Astrocyte of the spinal cord (primary cell): ENCODE measurements at places on chromosomes 2 and 18.

DNA sequence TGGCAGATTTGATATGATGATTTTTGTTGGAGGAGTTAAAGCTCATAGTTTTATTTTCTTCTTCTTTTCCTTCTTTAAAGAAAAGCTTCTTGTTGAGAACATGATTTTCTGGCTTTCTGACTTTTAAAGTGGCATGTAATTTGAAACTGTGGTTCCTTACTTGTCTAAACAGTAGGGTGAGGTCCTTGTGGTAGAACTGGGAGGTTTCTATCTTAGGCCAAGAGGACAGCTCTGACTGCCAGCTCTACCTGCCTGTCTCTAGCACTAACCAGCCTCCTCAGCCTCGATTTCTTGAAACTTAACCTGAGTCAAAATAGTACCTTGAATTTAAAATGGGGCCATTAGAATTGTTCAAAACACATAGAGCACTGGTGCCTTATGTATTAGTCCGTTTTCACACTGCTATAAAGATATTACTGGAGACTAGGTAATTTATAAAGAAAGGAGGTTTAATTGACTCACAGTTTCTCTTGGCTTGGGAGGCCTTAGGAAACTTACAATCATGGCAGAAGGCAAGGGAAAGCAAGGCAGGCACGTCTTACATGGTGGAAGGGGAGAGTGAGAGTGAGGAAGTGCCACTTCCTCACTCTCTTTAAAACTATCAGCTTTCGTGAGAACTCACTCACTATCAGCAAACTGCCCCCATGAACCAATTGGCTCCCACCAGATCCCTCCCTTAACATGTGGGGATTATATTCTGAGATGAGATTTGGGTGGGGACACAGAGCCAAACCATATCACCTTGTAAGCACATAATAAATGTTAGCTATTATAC, 119.0 kb downstream of the CERS6 start:
- DNase-seq, result peak; percentile 41

GRCh38 chr18:22342625-22343024, 75.1 kb downstream of the CTAGE1 start:
- peak; percentile 89 for DNase-seq

DNA sequence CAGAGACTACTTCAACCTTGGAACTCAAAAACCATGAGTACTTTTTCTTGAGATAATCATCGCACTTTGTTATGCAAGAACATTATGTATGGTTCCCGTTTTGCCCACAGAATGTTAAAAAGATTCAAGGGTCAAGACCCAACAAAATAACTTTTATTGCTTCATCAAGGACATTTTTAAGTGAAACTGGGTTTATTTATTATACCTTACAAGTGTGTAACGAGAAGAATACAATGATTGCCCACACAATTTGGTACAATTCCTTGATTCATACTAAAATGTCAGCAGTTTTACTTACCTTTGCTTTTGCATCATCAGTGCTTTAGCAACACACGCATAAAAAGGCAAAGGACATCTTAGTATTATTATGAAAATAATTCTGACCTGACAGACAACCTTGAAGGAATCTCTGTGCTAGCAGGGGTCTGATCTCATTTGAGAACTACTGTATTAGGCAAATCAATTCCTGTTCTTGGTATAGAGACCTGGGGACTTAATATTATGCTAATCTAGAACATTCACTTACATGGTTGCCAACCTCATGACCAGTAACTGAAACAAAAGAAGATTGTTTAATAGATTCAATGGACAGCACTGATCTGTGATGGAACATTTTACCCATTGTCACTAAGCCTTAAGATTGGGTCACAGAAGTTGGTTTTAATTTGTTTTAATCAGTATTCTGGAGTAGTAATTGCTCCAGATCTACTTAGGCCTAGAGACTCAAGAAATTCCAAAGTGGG, 16.2 kb downstream of the CCDC88A start:
- DNase-seq, result no peak

- DNase-seq, result peak; percentile 7
Observed at GRCh38 chr2:188382107-188382506, 90.4 kb downstream of the GULP1 start.

- DNase-seq, result no peak
Observed at GRCh38 chr2:218271865-218272530, 1.7 kb downstream of the PNKD start.

- peak; percentile 45 for DNase-seq
Observed at GRCh38 chr2:102841107-102841840, 79.4 kb downstream of the TMEM182 start.

- peak; percentile 72 for DNase-seq
Observed at GRCh38 chr2:111667542-111668273, 216.3 kb downstream of the ANAPC1 start.

- DNase-seq, result no peak
Observed at GRCh38 chr2:157858846-157859245, 17.3 kb downstream of the ACVR1 start.

GRCh38 chr2:121263996-121264715, 20.8 kb downstream of the TFCP2L1 start:
- no peak for DNase-seq

DNA sequence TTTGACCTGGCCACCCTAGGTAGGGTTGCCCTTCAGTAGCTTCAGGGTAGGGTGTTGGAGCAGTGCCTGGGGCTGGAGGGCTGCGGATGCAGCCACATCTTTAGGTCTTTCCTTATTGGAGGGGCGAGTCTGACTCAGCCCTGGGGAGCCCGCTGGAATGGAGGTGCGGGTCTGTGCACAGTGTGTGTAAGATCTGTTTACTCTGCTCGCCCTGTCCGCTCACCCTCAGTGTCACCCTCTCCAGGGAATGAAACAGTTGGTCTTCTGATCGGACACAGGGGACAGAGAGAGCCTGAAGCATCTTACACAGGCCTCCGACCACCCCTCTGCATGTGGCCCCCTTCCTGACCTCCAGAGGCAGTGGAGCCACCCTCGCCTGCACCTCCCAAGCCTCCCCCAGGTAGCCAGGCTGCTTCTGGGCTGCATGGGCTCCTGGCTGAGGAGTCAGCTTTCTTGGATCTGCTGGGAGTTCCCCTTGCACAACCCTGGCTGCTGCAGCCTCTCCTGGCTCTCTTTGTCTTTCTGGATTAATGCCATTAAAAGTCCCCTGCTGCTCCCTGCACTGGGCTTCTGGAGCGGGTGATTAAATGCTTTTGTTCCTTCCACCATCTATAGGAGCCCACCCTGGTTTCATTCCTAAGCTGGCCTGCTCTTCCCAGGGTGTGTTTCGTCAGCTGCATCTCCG, 82.6 kb downstream of the ASB1 start:
- peak; percentile 37 for DNase-seq

- no peak for DNase-seq
Observed at GRCh38 chr2:6913415-6914157, 3.6 kb upstream of the RNF144A start.

- no peak for DNase-seq
Observed at GRCh38 chr2:111221701-111222100, 101.0 kb downstream of the BCL2L11 start.

DNA sequence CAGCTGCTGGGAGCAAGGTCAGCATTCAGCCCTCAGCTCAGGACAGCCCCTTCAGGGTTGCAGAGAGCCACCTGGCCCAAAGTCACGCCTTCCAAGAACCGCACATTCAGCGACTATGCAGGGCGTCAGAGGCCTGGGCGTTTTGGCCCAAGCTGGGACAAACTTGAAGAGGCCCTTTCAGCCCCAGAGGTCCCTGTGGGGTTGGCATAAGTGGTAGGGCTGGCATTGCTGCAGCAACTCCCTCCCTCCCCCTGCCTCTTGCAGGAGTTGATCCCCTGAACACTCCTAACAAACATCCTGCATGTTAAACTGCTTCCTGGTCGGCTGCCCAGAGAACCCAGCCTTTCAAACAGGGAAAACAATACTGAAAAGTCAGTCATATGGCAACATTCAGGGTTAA, 192.9 kb upstream of the SMAD2 start:
- no peak for DNase-seq

- DNase-seq, result peak; percentile 8
Observed at GRCh38 chr2:231332388-231332787, 63.1 kb upstream of the B3GNT7 start.

DNA sequence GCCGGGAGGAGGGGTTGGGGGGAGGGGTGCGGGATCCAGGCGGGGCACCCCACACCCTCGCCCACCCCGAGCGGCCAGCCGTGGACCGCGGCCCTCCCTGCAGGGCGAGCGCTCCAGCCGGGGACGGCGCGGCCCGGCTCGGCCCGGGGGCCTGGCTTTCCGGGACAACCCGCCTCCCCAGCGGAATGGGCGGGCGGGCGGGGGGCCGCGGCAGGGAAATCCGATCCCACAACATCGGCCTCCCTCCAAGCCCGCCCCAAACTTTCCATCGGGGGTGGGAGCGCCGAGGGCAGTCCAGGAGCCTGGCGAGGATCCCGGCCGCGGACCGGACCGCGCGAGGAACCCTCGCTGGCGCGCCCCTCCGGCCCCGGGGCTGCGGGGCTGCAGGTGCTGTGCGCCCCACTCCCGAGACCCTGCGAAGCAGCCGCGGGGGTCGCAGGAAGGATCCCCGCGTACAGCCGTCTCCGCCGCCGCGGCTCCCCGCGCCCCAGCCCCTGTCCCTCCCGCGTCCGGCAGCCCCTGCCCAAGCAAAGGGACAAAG, 529 bp downstream of the SEMA4C start:
- peak; percentile 80 for DNase-seq

- no peak for DNase-seq
Observed at GRCh38 chr2:128667391-128667790, 348.7 kb upstream of the HS6ST1 start.

GRCh38 chr2:176873403-176873802, 339.2 kb upstream of the HNRNPA3 start:
- DNase-seq, result peak; percentile 3

- DNase-seq, result no peak
Observed at GRCh38 chr2:160140471-160140870, 59.6 kb downstream of the ITGB6 start.

- no peak for DNase-seq
Observed at GRCh38 chr18:3720818-3721545, 271.0 kb downstream of the TGIF1 start.

- no peak for DNase-seq
Observed at GRCh38 chr2:239259603-239260298, 141.1 kb downstream of the HDAC4 start.

DNA sequence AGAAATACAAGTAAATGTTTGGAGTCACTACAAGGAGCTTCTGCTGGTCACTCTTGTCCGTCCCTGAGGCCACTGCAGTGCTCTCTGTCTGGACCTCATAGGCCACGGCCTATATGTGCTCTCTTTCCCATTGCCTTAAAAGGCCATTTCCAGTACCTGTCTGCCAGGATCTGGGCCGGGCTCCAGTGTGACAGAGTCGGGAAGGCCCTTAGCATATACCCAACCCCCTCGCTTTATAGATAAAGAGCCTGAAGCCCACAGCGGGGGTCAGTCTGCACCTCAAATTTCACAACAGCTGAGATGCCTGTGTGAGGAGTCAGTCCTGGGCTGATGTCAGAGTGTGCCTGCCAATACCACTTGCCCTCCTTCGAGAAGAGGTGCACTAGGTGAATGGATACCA, 39.9 kb downstream of the ADD2 start:
- no peak for DNase-seq

DNA sequence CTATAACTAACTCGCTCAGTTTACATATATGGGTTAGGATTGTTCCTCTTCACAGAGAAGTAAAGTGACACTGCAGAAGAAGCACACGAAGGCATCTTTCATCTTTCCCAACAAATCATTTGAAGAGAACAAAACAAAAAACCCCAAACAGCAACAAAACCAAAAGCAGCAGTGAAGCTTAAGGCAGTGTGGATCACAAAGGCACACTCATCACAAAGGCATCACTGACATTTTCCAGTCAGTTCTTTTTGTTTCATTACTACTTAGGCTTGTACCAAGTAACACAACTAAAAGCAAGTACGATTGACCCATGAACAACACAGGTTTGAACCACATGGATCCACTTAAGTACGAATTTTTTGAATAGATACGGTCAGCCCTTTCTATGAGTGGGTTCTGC, 75.7 kb downstream of the RNF152 start:
- DNase-seq, result no peak

DNA sequence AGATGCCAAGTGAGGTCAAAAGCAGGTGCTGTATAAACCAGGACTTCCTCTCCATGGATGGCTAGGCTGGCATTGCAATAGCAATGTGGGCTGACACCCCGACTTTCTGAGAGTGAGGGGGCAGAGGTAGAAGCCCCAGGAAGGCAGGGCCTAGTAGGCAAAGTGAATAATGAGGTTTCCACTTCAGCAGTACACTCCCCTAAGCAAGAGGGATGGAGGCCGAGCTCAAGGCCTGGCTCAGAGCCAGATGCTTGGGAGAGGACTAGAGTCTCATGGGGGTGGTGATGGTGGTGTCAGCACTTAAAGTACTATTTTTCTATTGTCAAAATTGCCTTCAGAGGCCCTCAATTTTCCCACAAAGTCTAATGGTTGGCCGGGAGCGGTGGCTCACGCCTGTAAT, 41.6 kb upstream of the HK2 start:
- DNase-seq, result no peak

DNA sequence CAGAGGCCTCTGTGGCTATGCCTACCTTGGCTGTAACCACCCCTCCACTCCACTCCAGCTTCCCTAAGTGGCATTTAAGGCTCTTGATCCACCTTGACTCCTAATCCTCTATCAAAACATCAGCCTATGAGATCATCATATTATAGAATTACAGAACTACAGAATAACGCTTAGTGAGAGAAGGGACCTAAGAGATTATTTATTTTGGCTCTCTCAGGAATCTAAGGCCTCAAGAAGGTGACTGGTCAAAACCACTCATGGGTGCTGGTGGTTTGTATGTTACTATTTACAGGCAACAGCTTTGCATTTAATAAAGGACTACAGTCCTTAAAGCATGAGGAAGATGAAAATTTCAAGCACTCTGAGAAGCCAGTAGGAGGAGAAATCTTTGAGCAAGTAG, 118.8 kb downstream of the FSHR start:
- no peak for DNase-seq

GRCh38 chr2:7037340-7038333, 120.4 kb downstream of the RNF144A start:
- DNase-seq, result peak; percentile 70

- no peak for DNase-seq
Observed at GRCh38 chr2:163943403-163944346, 207.9 kb upstream of the FIGN start.
